Stimulated activated CD8-positive, alpha-beta memory T cell treated with anti-CD3 and anti-CD28 coated beads, Interleukin-7, amount 100 ng/mL, for 4 hours (primary cell): ENCODE measurements at places on chromosomes 5 and 9.

GRCh38 chr9:104882086-104882485, 45.9 kb downstream of the ABCA1 start:
- no peak for DNase-seq

DNA sequence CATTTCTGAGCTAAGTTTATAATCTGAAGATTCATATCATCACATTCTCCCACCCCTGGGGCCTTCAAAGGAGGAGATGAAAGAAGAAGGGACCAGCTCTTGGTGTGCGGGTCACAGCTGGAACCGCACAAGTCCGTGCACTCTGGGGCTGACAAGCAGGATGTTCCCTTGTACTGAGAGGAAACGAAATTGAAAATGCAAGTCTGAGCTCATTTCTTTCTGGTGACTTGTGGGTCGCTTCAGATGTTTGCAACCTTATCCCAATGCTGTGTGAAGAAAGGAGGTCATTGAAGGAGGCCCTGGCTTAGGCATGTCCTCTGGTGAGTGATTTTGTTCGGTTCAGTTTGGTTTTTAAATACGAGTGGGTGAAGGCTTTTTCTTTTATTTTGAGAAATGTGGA, 59.6 kb downstream of the C9orf152 start:
- no peak for DNase-seq

- no peak for DNase-seq
Observed at GRCh38 chr5:76583163-76584047, 39.8 kb downstream of the F2RL2 start.

DNA sequence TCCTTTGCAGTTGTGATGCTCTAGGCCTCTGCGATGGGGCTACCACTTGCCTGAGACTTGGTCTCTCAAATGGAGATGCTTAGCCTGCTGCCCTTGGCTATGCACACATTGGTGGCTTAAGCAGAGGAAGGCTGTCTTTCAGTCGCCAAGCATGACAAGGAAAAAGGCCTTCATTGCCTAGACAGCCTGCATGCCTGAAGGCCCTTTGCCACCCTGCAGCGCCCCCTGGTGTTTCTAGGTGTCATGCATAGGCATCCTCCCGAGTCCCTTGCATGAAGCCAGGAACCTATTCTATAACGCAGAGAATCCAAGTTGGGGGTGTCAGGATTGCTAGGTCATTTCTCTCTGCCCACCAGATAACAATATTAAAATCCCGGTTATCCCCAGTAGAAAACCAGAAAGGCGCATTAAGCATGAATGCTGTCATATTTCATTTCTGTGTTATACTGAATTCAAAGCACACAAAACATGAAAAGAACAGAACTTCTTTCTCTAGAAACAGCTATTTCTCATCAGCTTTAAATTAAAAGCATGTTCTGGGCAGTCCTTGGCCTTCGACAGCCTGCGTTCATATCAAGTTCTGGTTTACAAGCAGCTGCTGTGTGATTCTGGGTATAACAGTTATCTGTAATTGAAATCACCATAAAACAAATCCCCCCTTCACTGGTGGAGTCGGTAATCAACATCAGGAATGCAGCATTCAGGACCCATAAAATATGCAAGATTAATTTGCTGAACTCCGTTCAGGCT, 59.7 kb upstream of the TRPC7 start:
- DNase-seq: no peak

GRCh38 chr5:142626099-142626498, 59.8 kb downstream of the FGF1 start:
- no peak for DNase-seq

DNA sequence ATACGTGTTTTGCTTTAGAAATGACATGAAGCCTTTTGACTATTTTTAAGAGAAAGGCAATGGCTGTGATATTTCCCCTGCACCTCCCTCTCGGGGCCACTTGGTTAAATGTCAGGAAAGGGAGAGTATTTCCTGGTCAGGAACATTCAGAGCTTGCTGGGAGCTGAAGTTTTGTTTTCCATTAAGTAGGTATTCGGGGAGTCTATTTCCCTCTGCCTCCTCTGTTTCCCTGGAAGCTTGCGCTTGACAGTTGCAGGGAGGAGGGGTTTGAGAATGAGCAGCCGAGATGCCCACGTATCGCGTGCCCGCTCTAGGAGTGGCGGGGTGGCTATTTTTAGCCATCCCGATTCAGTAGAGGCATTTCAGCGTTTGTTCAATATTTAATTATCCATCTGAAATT, 6.7 kb downstream of the DAB2IP start:
- no peak for DNase-seq

DNA sequence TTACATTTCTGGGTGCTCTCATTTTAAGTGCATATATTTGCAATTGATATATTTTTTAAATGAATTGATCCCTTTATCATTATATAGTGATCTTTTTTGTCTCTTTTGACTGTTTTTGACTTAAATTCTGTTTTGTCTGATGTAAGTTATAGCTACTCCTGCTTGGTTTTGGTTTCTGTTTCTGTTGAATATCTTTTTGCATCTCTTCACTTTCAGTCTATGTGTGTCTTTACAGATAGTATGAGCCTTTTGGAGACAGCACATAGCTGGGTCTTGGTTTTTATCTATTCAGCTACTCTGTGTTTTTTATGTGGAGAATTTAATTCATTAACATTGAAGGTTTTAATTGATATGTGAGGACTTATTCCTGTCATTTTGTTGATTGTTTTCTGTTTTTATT, 311.3 kb downstream of the SPATA31D1 start:
- DNase-seq: no peak

DNA sequence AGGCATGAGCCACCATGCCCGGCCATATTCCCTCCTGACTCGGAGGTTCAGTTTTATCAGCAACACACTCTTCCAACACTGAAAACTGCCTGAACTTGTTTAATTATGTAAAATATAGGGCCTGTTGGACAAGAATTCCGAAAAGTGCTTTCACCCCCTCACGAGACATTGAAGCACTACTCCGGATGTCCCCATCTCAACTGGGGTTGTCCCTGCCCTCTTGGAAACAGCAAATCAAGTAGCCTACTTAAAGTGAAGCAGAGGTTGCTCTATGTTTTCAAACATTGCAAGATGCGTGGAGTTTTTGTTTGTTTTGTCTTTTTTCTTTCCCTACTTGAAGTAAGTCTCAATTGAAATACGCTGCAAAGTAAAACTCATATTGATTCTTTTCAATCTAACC, 7.6 kb downstream of the PTGER4 start:
- no peak for DNase-seq
